ENCODE measurements at places on chromosomes 4 and X. TPM values are rescaled to one million over a fixed set of nuclear protein-coding genes. Genes with fewer than 3 reads are reported as not detected.
A peak's percentile ranks its signal among the peaks of the same experiment; 100 is the strongest.

GRCh38 chr4:105433421-105433820, 40.4 kb downstream of the PPA2 start:
- no peak for DNase-seq

- no peak for DNase-seq
Observed at GRCh38 chrX:51215266-51215665, 117.4 kb upstream of the NUDT10 start.

- no peak for DNase-seq
Observed at GRCh38 chr4:681736-682451, 7.1 kb downstream of the SLC49A3 start.

- DNase-seq = no peak
Observed at GRCh38 chrX:15790769-15791290, 546 bp downstream of the ZRSR2 start.

GRCh38 chr4:186037692-186038658, 31.0 kb upstream of the TLR3 start:
- peak; percentile 65 for DNase-seq

DNA sequence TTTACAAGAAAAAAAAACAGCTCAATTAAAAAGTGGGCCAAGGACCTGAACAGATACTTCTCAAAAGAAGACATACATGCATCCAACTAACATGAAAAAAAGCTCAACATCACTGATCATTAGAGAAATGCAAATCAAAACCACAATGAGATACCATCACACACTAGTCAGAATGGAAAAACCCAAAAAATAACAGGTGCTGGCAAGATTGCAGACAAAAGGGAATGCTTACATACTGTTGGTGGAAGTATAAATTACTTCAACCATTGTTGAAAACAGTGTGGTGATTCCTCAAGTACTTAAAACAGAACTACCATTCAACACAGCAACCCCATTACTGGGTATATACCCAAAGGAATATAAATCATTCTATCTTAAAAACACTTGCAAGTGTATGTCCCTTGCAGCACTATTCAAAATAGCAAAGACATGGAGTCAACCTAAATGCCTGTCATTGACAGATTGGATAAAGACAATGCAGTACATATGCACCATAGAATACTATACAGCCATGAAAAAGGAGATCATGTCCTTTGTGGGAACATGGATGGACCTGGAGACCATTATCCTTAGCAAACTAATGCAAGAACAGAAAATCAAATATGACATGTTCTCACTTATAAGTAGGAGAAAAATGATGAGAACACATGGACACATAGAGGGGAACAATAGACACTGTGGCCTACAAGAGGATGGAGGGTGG, 97.6 kb downstream of the RAB28 start:
- no peak for DNase-seq

The TDO2 gene
- 6.2 TPM for total RNA-seq

The GUCY1B1 gene
- total RNA-seq = 13.0 TPM
